ENCODE measurements at places on chromosomes 6 and 20. TPM values are rescaled to one million over a fixed set of nuclear protein-coding genes. Genes with fewer than 3 reads are reported as not detected.
A peak's percentile ranks its signal among the peaks of the same experiment; 100 is the strongest.

DNA sequence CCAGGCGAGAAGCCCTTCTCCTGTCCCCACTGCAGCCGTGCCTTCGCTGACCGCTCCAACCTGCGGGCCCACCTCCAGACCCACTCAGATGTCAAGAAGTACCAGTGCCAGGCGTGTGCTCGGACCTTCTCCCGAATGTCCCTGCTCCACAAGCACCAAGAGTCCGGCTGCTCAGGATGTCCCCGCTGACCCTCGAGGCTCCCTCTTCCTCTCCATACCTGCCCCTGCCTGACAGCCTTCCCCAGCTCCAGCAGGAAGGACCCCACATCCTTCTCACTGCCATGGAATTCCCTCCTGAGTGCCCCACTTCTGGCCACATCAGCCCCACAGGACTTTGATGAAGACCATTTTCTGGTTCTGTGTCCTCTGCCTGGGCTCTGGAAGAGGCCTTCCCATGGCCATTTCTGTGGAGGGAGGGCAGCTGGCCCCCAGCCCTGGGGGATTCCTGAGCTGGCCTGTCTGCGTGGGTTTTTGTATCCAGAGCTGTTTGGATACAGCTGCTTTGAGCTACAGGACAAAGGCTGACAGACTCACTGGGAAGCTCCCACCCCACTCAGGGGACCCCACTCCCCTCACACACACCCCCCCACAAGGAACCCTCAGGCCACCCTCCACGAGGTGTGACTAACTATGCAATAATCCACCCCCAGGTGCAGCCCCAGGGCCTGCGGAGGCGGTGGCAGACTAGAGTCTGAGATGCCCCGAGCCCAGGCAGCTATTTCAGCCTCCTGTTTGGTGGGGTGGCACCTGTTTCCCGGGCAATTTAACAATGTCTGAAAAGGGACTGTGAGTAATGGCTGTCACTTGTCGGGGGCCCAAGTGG is 5.3 kb downstream of the SNAI1 start:
- H3K27me3 ChIP-seq, result no peaks in the 10 kb centered on the region
- peaks cover 4% of the 10 kb centered on the region for H3K4me1 ChIP-seq

DNA sequence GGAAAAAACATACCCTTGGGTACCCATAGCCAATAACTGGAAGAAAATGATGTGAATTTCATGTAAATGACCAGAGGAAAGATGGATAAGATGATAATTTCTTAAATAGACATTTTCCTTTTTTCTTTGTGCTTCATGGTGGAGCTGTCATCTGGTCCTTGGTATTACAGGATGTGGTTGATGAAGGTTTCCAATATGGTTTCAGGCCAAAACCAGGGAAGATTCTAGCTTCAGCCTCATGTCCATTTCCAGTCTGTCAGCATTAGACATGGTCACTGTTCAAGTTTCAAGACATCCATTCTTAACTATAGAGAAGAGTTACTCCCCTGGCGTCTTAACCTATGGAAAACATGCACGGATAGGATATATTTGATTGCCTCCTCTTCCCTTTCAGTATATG is 63.6 kb downstream of the SSR1 start:
- H3K27me3 ChIP-seq, result no peaks in the 10 kb centered on the region
- H3K4me1 ChIP-seq, result no peaks in the 10 kb centered on the region
- H3K4me3 ChIP-seq, result no peak overlapping the region
- H3K27ac ChIP-seq, result no peak overlapping the region

Gene GNMT
- not detected for polyA plus RNA-seq

Gene KIF6
- 0.22 TPM for polyA plus RNA-seq

GRCh38 chr20:1684872-1685271 is 27.3 kb upstream of the SIRPG start:
- H3K36me3 ChIP-seq, result no peaks in the 10 kb centered on the region
- peaks cover 43% of the 10 kb centered on the region for H3K4me1 ChIP-seq
- no peak overlapping the region for H3K27ac ChIP-seq
- DNase-seq, result no peak
- peak overlapping the region; percentile 65 for H3K4me3 ChIP-seq
- H3K27me3 ChIP-seq, result no peaks in the 10 kb centered on the region

Gene SUMO4
- 0.48 TPM for polyA plus RNA-seq

DNA sequence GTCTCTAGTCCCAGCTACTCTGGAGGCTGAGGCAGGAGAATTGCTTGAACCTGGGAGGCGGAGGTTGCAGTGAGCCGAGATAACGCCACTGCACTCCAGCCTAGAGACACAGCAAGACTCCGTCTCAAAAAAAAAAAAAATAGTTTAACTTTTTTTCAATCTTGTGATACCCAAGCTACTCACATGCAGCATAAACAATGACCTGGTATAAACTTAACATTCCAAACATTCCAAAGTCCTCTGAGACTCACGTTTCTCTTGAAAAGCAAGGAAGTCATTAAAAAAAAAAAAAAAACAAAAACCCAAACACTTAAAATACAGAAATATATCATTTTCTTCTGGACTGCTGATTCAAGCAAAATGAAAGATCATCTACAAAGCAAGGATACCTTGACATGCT is 14.3 kb downstream of the CRNKL1 start:
- no peak for DNase-seq
- peaks cover 81% of the 10 kb centered on the region for H3K36me3 ChIP-seq
- H3K4me1 ChIP-seq, result no peaks in the 10 kb centered on the region
- H3K27ac ChIP-seq, result no peak overlapping the region
- H3K27me3 ChIP-seq, result no peaks in the 10 kb centered on the region
- no peak overlapping the region for H3K4me3 ChIP-seq

GRCh38 chr20:17210983-17211382 is 15.9 kb upstream of the PCSK2 start:
- DNase-seq, result no peak
- no peaks in the 10 kb centered on the region for H3K4me1 ChIP-seq
- no peaks in the 10 kb centered on the region for H3K27me3 ChIP-seq
- H3K36me3 ChIP-seq, result no peaks in the 10 kb centered on the region
- no peak overlapping the region for H3K4me3 ChIP-seq

Gene EMILIN3
- polyA plus RNA-seq, result not detected

Gene RAB44
- polyA plus RNA-seq, result not detected

Gene MAN1A1
- polyA plus RNA-seq, result 23.8 TPM

DNA sequence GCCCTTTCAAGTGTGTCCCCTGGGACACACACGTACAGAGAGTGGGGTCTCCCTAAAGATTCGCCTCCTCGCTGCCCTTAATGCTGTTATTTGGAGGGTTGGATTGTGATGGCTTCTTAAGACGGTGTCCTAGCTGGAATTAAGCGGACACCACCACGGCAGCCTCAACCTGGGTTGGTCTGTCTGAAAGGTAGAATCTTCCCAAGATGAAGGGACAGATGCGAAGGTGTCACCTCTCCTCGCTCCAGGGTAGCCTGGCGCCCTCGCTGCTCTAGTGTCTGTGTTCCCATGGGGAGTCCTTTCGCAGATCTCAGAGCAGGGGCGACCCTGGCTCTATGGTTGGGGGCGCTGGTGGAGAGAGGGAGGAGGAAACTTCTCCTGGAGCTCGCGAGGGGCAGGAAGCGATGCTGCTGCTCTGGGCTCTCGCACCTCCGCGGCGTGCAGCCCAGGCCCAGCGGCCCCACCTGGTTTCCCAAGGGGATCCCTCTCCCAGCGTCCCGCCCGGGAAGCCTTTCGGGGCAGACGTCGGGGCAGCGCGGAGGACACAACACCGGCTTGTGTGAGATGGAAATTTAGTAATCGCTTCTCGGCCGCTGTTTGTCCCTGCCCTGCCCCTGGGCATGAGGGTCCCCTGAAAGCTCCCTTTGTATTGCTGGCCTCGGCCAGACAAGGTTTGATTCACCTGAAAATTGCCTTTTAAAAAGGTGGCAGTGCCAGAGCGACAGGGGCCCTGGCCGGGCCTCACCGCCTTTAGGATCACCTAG is 1.7 kb downstream of the RSPO3 start:
- no peak overlapping the region for H3K4me3 ChIP-seq
- no peaks in the 10 kb centered on the region for H3K36me3 ChIP-seq
- peaks cover 11% of the 10 kb centered on the region for H3K27me3 ChIP-seq
- no peak overlapping the region for H3K27ac ChIP-seq
- no peak for DNase-seq

Gene NKAIN4
- polyA plus RNA-seq, result not detected

Gene RALY
- 230 TPM for polyA plus RNA-seq

Gene OVOL2
- not detected for polyA plus RNA-seq

DNA sequence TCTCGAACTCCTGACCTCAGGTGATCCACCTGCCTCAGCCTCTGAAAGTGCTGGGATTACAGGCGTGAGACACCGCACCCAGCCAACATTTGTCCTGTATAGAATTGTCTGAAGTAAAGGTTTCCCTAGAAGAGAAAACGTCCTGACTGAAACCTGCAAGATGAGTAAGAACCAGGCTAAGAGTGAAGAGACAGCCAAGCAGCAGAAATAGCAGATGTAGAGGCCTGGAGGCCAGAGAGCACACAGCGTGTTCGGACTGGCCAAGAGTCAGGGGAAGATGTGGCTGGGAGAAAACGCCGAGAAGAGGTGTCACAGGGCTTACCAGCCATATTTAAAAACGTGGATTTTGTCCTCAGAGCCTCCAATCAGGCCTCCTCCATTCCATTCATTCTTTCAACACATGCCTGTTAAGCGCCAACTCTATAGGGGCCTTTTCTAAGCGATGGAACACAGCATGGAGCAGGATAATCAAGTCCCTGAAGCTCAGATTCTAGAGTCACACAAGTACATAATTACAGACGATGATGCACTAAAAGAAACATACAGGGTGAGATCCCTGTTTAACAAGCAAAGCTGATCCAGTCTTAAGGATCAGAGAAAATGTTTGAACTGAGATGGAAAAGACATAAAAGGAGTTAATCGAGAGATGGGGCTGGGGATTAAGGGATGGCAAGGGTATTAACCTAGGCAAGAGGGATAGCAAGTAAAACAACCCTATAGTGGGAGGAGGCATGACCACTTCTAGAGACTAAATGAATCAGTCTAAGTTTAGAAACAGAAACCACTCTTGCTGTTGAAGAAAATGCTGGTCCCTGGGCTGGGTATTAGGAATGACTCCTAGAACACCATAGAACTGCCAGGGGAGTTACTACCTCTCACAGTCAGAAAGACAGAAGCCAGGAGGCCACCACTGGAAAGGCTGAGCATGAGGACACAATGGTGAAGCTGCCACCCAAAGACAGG is 4.8 kb downstream of the ZCCHC3 start:
- peaks cover 16% of the 10 kb centered on the region for H3K4me1 ChIP-seq
- H3K27ac ChIP-seq, result no peak overlapping the region

Gene VTA1
- polyA plus RNA-seq, result 74.4 TPM

- H3K27ac ChIP-seq, result no peak overlapping the region
- H3K4me3 ChIP-seq, result no peak overlapping the region
- no peaks in the 10 kb centered on the region for H3K36me3 ChIP-seq
- no peaks in the 10 kb centered on the region for H3K27me3 ChIP-seq
- H3K4me1 ChIP-seq, result peaks cover 7% of the 10 kb centered on the region
These were observed 34.3 kb downstream of the SNX5 start for GRCh38 chr20:17934141-17934862.

DNA sequence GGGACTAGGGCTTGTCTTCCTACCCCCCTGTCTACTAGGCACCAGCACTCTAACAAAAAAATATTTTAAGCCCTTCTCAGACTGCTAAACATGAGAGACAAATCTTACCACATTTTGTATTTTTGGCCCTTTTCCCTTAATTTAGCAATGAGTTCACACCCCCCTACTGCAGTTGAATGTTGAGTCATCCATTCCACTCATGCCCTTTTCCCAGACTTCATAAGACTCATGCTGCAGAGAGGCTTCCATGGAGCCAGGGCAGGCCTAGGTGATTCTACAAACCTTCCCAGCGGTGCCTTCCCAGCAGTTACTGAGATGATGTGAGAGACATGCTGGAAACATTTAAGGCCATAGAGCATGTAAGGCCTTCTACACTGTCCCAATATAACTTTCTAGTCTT is 53.9 kb downstream of the PXDC1 start:
- H3K27ac ChIP-seq, result no peak overlapping the region
- no peak for DNase-seq
- H3K36me3 ChIP-seq, result no peaks in the 10 kb centered on the region
- no peak overlapping the region for H3K4me3 ChIP-seq
- H3K4me1 ChIP-seq, result no peaks in the 10 kb centered on the region

GRCh38 chr6:33957131-33957891 is 153.5 kb upstream of the MLN start:
- H3K4me3 ChIP-seq, result no peak overlapping the region
- H3K4me1 ChIP-seq, result no peaks in the 10 kb centered on the region
- H3K27ac ChIP-seq, result no peak overlapping the region
- H3K27me3 ChIP-seq, result no peaks in the 10 kb centered on the region
- DNase-seq, result no peak

DNA sequence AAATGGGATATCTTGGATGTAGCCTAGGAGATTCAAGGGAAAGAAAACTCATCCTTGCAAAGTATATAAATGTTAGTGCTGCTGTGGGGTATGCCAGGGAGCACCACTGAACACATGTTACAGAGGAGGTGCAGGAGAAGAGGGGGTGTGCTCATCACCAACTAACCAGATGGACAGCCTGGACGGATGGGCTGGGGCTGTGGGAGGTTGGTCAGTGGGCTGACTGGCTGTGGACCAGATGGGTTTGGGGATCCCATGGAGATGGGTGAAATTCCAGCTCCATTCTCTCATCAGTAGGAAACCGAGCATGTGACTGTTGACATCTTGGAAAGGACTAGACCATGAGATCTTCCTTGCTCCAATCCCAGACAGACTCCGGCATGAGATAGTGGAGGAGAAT is 201.0 kb downstream of the LRFN2 start:
- H3K4me1 ChIP-seq, result peaks cover 57% of the 10 kb centered on the region
- no peaks in the 10 kb centered on the region for H3K27me3 ChIP-seq
- H3K36me3 ChIP-seq, result no peaks in the 10 kb centered on the region
- no peak overlapping the region for H3K27ac ChIP-seq
- no peak overlapping the region for H3K4me3 ChIP-seq

DNA sequence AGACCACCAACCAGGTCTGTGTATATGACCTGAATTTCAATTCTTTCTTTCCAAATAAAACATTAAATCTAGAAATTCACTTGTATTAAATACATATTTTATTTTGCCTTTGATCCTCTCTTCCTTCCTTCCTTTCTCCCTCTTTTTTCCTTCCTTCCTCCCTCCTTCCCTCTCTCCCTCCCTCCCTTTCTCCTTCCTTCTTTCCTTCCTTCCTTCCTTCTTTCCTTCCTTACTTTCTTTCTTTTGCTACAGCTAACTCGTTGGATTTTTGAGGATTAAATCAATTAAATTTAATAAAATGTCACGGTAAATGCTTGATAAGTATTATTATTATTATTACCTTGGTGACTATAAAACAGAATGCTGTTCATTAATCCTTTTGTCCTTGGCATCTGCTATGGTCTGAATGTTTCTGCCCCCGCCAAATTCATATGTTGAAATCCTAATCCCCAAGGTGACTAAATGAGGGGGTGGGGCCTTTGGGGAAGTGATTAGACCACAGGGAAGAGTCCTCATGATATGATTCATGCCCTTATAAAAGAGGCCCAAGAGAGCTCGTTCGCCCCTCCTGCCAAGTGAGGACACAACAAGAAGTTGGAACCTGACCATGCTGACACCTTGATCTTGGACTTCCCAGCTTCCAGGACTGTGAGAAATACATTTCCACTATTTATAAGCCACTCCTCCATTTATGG is 67.6 kb upstream of the BTBD3 start:
- H3K27ac ChIP-seq, result no peak overlapping the region
- H3K4me1 ChIP-seq, result no peaks in the 10 kb centered on the region
- H3K27me3 ChIP-seq, result no peaks in the 10 kb centered on the region

Measured in CD8-positive, alpha-beta memory T cell (primary cell).